Esophagus mucosa (tissue), 1 donor: ENCODE measurements at places on chromosomes 1 and 21. TPM values are rescaled to one million over a fixed set of nuclear protein-coding genes. Genes with fewer than 3 reads are reported as not detected.

CLCA4 gene
- 230 TPM for total RNA-seq

PCP4 gene
- 1.3 TPM for total RNA-seq

ANXA9 gene
- 0.40 TPM for total RNA-seq

H3-3A gene
- 457 TPM for total RNA-seq

ADORA1 gene
- 0.28 TPM for total RNA-seq

FCGR3B gene
- 0.64 TPM for total RNA-seq

TNFRSF14 gene
- 12.0 TPM for total RNA-seq

NUDT4B gene
- not detected for total RNA-seq

MCOLN3 gene
- 0.36 TPM for total RNA-seq

DNA sequence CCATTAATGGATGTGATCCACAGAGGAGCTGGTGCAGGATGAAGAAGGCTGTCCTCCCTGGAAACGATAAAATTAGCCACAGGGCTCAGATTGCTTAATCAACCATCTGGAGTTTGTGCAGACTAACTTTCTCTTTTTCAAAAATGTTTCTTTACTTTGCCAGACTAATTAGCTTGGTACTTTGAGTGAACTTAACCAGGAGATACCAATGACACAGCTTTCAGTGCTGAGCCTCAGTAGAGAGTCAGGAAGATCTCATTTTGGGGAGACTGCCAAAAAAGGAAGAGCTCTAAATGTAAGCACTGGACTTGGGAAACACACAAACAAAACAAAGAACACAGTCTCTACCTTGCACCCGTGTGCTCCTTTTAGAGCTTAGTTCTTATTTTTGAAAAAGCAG is 248.1 kb upstream of the DEPDC1 start:
- no peak for ATAC-seq

GRCh38 chr1:172394811-172395210 is 25.7 kb upstream of the C1orf105 start:
- ATAC-seq, result no peak

DNA sequence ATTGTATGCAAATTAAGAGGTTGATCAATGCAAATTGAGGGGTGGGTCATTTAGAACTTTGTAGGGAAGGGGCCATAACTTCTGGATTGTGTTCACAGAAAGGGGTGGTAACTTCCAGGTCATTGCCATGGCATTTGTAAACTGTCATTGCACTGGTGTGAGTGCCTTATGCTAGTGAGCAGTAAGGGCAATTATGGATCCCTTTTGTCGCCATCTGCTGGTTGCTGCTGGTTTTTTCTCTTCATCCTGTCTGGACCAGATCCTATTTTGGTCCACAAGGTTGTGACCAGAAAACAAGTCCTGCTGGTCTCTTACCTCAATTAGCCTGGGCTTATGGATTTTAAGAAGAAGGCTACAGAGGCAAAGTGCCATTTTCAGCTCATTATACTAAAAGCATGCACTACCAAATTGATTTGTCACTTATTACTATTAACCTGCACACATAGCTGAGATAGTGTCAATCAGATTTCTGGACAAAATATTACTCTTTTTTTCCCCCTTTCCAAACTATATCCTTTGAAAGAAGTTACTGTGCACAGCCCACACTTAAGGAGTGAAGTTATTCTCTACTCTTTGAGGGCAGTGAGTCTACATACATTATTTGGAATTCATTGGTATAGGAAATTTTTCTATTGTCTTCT is 196.2 kb downstream of the ZC3H11B start:
- peak; percentile 57 for ATAC-seq

- ATAC-seq, result no peak
These were observed 1.0 kb downstream of the TEX38 start for GRCh38 chr1:46672696-46673095.

GRCh38 chr1:213376862-213377372 is 325.9 kb downstream of the RPS6KC1 start:
- no peak for ATAC-seq

- no peak for ATAC-seq
These were observed 243.7 kb upstream of the DPYD start for GRCh38 chr1:98164509-98164908.
